ENCODE measurements at places on chromosomes 7 and 10.

DNA sequence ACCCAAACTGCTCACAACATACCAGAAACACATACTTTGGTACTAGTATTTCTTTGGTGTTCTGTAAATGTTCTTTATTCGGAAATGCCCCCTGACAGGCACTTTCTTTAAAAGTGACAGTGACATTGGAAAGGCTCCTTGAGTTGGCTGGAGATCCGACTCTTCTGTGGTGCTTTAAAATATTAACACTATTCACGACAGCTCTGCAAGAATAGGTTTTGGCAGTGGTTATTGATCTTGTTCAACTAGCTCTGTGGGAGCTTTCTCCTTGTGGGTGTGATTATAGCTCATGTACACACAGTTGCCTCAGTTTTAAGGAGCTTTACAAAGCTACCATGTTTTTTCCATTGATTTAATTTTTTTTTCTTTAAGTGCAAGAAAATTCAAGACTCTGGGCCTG is 30.3 kb upstream of the SLC39A12 start:
- DNase-seq, result peak; percentile 10

DNA sequence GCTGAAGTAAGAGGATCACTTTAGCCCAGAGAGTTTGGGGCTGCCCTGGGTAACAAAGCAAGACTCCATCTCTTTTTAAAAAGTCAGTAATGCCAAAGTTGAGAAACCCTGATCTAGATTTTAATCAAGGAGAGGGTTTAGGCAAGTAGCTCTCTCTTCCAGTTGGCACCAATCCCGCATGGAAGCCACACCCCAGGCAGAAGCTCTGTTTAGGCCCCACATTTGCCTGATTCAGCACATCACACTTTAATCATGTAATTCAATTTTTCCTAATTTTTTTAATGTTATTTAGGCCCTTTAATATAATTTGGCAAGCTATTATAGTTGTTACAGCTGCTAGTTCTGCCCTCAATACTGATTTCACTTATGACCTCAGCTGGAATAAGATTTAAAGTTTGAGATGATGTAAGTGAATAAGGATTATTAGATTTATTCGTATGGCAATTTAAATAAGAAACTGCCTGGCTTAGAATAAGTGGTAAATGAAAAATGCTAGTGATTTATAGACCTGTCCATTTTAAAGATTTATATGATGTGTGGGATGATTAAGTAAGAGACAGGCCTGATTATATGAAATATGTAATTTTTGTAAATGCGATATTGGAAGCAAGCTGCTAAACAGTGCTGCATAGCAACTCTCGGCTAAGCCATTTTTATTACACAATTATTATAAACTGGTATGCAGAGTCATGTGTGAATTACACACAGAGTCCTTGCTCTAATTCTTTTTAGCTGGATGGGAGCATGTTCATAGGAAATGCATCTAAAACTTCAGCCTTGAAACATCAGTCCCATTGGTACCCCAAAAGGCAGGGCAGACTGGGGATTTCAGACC is 80.2 kb upstream of the NFE2L3 start:
- no peak for DNase-seq

GRCh38 chr10:29783201-29783947 is 148.6 kb upstream of the SVIL start:
- DNase-seq, result no peak

DNA sequence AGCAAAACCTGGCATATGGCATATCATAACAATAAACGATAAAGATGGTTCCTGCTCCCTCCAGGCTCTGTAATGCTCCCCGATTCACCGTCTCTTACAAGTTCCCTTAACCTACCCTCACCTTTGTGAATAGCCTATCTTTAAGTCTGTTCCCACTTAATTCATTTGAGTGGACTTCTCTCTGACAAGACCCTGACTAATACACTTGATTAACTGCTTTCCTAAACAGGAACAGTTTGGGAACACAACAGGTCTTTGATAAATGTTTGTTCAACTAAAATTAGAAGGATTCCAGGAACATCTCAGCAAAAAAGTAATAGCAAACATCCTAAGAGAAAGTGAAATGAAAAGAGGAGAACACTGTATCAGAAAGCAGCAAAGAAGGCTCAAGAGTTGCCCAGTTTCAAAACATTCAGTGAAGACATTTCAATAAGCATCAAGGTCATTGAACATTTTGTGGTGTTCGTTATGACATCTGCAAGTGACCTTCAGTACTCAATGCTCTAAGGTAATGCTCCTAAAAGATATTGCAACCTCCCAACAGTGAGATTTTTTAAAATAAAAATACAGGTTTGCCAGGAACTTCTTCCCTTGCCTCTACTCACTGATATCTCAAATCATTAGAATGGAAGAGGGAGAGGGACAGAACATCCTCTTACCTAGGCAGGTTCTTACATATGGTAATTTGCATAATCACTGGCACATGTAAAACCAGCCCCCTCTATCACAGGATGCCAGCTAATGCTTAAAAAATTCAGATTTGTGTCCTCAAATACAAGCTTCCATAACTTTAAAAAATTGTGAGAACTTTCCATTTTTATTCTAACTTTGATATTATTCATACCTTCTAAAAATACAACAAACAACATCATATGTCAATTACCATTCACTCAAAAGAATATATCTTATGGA is 11.4 kb upstream of the ARHGAP12 start:
- DNase-seq, result no peak

DNA sequence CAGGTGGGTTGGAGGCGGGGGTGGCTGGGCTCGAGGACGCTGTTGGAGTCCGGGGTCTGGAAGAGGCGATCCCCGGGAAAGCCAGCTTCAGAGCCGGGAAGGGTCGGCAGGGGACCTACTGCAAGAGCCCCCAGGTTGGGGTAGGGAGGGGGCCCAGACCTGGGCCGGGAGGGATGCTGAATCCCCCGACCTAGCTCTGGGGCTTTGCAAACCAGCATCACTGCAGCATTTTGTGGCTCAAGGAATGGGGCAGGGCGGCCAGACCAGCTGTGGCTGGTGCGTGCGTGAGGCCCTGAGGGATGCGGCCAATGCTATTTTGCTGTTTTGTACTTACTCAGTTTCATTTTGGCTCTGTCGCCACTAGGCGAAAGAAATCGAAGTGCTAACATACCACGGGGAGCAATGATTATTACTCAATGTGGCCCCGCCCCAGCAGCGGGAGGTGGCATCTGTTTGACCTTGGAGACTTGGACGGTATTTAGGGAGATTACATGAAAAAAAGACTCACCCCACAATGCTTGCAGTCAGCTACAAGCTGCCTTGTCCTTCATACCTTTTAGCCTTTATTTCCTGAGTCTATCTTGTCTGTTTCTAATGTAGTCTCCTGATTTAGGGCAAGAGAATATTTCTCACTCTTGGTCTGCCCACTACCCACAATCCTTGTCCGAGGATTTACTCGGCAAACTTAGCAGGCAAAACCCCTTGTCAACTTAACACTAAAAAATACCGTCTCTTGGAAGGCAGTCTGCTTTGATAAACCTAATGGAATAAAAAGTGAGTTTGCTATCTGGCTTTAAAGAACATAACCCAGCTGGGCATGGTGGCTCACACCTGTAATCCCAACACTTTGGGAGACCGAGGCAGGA is 16.2 kb downstream of the HSPB1 start:
- peak; percentile 86 for DNase-seq

GRCh38 chr7:125529249-125529648 is 599.6 kb upstream of the POT1 start:
- DNase-seq, result no peak

DNA sequence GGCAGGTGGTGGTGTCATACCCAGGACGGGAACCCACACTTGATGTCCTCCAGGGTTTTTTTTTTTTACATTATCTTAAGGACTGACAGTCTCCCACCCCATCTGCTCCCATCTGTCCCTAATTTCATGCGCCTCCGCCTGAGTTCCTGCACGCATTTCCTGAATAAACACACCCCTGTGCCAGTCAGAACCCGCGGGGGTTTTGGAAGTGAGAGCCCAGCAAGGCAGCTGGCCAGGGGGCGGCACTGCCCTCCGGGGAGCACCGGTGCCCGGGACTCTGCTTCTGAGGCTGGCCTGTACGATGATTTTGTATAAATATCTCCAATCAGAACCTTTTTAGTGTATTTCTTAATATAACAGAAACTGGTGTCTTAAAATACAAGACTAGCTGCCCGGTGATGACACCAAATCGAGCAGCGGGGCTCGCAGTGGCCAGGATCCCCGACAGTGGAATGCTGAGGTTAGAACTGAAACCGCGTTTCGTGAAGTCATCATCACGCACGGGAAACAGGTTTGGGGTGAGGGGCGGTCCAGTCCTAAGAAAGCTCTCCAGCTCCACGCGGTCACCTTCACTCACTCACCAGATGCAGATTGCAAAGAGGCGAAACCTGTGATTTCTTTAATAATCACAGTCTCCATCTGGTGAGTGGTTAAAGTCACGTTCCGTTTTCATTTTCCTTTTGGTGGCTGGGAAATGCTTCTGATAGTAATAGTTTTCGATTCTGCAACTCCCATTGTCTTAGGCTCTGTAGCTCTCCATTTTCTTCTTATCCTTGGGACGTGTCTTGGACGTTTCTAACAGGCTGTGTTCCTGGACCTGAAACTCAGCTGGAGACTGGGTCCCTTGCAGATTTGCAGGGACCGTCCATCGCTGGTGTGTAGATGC is 19.7 kb downstream of the BNIP3 start:
- no peak for DNase-seq

- DNase-seq, result no peak
Observed at GRCh38 chr10:50336140-50336539, 84.8 kb upstream of the ASAH2 start.

DNA sequence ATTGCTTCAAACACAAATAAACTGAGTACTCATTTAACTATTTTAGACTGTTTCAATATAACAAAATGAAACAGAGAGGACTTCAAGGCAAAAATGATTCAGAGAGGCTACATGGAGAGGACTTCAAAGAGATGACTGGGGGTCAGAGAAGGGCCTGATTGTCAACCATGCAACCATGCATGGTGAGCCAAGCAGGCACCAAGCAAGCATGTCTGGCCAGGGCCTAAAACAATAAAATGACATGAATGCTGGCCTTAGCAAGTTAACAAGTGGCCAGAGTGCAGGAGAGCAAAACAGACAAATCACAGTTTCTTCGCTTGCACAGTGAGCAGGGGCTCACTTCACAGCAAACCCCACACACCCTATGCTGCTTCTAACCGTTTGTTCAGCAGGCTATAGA is 356.5 kb upstream of the MTPN start:
- DNase-seq, result no peak

DNA sequence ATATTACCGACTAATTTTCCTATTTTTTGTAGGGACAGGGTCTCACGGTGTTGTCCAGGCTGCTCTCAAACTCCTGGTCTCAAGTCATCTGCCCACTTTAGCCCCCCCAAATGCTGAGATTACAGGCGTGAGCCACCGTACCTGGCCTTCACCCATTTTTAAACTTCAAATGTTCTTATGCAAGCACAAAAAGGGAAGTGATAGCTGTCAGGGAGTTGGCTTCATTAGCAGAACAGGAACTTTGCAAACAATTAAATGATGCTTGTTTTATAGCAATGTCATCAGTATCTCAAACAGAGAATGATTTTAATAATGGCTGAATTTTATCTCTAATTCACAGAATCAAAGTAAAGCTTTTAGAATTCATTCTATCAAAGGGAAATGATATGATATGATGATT is 49.8 kb upstream of the FAM171A1 start:
- DNase-seq, result no peak

- no peak for DNase-seq
Observed at GRCh38 chr7:91357379-91357778, 93.1 kb downstream of the FZD1 start.

DNA sequence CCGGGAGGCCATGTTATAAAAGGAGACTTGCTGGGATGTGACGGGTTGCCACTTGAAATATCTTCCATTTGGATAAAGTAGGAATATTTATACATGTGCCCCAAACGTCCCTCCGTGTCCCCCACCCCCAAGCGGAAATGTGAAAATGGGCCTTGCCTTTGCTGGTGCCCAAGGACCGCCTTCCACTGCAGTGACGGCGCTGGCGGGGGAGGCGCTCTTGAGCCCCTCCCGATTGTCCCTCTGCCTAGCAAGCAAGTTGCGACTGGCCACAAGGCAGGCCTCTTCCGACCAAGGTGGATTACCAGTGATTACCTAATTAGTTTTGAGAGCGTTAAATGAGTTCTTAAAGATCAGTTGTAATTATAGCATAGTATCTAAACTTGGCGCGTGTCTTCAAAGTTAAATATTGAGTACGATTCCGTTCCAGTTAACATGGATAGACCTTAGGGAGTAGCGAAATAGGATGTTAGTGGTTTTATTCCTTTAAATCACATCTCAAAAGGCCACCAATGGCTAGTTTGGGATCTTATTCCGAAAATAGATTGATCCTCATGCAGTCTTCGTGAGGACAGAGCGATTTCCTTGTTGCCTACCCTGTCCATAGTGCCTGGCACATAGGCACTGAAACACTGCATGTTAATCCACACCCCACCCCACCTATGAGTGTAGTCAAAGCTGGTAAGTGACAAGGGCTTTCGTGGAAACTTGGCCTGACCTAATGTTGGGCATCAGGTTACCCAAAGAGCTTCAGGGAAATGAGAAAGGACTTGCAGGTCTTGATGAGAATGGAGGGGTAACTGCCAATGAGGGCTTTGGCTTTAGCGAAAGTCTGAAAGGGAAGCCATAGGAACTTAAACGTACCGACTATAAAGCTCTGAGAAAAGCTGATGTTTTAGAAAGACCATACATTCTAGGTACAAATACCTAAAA is 1.1 kb downstream of the PPIA start:
- peak; percentile 38 for DNase-seq

DNA sequence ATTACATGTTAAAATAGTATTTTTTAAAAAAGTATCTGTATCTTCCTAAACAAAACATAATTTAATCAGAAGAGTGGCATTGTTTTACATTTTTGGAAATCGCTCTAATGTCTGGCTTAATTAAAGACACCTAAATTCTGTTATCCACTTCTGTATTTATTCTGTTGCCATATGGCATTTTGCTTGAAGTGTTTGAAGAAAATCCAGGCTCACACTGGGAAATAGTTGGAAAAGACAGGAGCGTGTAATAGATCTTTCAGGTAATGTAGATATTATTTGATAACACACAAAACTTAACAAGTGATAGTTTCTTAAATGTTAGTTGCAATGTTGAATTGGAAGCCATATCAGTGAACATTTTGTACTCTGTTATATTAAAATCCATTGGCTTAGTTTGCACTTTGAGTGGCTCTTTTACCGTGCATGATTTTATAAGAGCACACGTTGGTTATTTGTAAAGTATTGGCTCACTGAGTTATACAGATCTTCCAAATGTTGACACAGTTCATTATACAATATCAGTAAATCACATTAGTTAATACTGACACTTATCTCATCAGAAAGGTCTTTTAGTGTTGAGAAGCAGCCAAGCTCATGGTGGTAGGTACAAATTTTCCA is 128.4 kb upstream of the NPVF start:
- no peak for DNase-seq

- peak; percentile 52 for DNase-seq
Observed at GRCh38 chr10:132848291-132848701, 62.3 kb upstream of the NKX6-2 start.

- no peak for DNase-seq
Observed at GRCh38 chr10:85623342-85623741, 743.3 kb downstream of the GRID1 start.
